ENCODE measurements at places on chromosomes 6 and 20.

DNA sequence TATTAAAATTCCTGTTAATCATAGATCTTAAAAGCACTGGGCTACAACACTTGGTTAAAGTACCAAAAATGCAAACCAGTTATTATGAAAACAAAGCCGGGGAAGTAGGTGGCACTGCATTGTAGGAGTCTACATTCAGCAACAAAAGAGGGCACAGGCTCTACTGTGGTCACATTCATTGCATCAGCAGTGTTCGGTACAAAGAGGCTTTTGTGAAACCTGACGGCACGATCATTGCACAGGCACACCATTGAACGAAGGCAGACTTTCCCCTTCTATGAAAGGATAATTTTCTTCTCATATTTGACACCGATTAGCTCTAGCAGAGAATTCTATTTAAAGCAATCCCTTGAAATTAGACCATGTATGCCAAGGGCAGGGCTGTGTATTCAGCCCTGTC lies 44.6 kb upstream of the AGPAT4 start:
- DNase-seq = no peak

DNA sequence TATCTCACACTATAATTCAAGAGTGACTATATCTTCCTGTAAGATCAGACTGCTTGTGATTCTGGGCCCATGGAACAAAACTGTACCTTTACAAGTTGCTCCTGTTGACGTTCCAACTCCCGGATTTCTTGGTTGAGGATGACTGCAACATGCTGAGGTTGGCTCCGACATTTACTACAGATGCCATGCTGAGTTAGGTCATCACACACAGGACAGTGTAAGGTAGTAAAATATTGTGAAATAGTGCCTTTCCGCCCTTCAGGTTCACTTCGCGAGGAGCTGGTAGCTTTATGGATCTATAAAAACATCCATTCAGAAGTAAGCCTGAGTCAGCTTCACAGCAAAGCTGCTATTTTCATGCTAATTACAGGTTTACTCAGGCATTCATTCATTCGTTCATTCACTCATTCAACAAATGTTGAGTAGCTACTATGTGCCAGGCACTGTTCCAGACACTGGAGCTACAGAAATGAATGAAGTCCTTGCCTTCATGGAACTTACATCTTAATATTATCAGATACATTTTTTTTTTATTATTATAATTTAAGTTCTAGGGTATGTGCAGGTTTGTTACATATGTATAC lies 175.7 kb downstream of the REV3L start:
- DNase-seq = no peak

DNA sequence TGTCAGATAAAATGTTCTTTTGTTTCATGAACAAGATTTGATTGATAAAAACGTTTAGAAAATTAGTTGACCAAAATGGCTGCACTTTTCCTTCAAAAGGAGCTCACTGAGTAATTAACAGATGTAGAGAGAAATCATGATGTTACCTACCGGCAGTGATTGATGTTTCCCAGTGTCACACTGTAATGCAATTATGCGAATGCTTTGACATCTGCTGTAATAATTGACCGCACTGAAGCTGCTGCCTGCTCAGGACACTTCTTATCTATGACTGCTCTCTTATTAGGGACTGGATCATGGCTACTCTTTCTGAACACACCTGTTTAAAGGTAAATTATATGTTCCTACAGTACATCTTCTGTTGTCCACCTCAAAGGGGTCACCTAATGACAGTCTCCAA lies 94.6 kb downstream of the GPR63 start:
- DNase-seq = no peak

DNA sequence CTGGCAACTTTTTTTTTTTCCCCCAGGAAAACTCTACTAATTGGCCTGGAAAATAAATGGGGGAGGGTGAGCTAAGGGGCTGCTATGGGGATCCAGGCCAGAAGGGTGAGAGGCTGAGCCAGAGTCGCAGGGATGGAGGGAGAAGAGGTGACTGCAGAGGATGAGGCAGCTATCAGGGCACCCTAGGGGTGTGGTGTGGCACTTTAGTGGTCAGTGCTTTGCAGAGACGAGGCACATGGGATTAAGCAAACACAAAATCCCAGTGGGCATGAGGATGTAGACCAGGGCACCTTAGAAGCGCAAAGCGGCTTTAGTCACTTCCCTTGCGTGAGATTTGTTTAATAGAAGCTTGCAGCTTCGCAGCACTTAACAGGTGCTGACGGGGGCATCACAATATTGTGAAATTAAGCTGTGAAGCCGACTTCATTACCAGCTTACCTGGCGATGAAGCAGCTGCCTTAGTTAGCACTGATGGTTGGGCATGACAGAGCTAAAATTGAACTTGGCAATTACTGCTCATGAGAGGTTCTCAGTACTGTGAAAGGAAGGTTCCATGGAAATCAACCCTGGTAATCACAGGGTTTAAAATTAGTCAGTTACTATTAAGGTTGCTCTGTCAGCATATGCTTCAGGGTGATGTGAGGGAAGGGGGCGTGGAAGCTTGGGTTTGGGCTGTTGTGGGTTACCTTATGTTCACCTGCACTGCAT lies 26.0 kb downstream of the TOX2 start:
- DNase-seq = no peak

DNA sequence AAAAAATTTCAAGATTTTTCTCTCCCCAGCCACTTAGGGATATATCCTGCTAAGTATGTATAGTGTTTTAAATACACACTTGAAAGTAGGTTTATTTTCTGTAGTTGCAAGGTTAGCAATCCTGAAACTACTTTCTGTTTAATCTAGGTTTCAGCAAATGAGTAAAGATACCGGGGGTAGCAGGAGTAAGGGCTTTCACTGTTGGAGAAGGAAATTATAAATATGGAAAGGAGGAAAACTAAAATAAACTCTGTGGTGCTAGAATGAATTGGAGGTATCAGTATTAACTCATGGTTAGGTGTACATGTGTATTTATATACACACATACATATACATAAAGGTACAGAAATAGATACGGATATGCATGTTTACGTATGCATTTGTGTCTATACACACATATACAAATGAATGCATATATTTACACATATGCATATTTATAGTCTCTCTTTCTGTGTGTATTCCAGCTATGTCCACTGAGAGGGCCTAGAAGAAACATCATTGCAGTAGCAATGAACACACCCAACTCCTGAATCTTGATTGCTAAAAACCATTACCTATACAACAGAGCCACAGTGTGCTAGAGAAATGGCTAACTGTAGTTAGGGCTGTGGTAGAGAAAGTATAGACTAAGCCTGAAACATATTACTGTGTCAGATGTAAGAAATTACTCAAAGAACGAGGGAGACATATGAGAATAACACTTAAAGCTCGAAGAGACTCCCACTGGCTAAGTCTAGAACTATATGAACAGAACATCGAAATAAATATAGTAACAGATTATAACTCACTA lies 95.9 kb upstream of the EMILIN3 start:
- DNase-seq = no peak

GRCh38 chr6:26022132-26022472 lies 59.5 kb downstream of the TRIM38 start:
- DNase-seq = no peak

DNA sequence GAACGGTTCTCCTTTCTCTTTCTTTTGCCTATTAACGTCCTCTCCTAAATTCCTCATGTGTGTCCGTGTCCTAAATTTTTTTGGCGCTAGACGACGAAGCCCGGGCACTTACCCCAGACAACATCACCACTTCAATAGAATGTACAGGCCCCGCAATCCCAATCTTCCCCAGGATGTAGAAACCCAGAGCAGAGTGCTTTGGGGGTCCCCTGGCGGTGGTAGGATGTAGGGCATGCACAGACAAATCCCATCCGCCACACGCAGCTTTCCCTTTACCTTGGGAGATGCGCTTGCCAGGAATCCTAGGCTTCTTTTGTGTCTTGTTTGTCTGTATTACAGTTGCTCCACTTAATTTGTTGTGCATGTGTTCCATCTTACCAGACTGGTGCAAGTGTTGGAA lies 417.3 kb upstream of the ARID1B start:
- no peak for DNase-seq

GRCh38 chr20:56166781-56167465 lies 81.6 kb upstream of the MC3R start:
- no peak for DNase-seq

- DNase-seq = no peak
Observed at GRCh38 chr6:80366714-80367113, 260.2 kb downstream of the BCKDHB start.

GRCh38 chr20:51156041-51156982 lies 133.4 kb upstream of the KCNG1 start:
- DNase-seq = no peak

- DNase-seq = no peak
Observed at GRCh38 chr6:42525206-42525605, 38.6 kb upstream of the UBR2 start.

DNA sequence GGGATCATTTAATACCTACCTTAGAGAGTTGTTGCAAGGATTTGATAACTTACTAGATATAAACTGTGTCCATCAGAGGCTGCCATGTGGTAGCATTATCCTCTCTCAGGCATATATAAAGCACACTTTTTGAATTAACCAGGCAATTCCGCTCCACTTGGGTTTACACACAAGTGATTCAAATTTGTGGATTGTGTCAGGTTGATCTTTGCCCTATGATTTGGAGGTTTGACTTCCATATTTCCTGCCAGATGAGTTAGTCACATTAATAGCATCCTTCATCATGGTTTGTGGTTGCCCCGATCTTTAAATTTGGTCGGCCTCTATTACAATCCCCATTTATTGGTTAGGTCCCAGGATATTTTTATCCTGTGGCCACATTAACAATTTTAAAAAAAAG lies 44.8 kb upstream of the CTAGE9 start:
- no peak for DNase-seq

DNA sequence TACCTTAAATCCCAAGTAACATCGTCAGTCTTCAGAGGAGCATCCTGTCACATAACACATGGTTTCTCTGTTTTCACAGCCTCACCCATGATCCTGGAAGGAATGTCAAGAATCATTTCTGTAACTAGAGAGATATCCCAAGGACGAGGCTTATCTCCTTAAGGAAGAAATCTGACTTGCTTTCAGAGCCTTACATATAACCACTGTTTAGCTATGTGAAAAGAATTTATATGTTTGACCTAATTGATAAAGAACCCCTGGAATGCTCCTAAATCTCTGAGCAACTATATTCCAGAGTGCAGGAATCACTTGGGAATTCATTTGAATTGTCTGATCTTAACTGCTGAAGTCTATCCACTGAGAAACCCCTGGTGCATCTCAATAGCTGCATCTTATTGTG lies 243.1 kb downstream of the ALDH8A1 start:
- DNase-seq = no peak

DNA sequence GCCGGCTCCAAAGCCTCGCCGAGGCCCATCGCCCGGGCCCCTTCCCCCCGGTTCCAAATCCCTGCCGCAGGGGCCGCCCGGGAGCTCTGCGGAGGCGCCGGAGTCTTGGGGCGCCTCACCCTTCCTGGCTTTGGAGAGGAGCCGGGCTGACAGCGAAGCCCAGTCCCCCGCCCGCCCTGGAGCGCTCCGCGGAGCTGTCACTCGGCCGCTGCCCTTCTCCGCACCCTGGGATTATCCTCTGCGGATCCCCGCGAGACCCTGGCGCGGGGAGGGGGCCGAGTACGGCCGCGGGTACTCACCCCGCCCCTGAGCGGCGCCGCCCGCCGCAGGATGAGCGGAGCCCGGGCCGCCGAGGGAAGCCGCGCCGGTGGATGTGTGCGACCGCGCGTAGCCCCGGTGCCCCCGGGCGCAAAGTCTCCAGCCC lies 343 bp downstream of the SNAP91 start:
- DNase-seq = no peak

GRCh38 chr6:45438849-45439406 lies 61.2 kb upstream of the SUPT3H start:
- DNase-seq = no peak

GRCh38 chr6:42520786-42521607 lies 42.8 kb upstream of the UBR2 start:
- no peak for DNase-seq

- DNase-seq = no peak
Observed at GRCh38 chr6:147180926-147181325, 23.3 kb upstream of the STXBP5 start.

- DNase-seq = no peak
Observed at GRCh38 chr6:93393554-93394074, 25.7 kb downstream of the EPHA7 start.

- no peak for DNase-seq
Observed at GRCh38 chr20:20720158-20720557, 7.7 kb upstream of the RALGAPA2 start.

DNA sequence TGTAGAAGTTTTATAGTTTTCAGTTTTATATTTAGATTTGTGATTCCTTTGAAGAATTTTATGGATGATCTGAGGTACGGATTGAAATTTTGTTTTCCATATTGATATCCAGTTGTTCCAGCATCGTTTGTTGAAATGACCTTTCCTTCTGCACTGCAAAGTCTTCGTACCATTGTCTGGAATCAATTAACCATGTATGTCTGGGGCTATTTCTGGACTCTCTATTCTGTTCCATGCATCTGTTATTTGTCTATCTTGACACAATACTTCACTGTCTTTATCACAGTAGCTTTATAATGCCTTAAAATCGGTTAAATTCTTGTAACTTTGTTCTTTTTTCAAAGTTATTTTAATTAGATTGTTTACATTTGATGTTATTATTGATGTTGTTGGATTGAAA lies 154.9 kb downstream of the FARS2 start:
- no peak for DNase-seq

DNA sequence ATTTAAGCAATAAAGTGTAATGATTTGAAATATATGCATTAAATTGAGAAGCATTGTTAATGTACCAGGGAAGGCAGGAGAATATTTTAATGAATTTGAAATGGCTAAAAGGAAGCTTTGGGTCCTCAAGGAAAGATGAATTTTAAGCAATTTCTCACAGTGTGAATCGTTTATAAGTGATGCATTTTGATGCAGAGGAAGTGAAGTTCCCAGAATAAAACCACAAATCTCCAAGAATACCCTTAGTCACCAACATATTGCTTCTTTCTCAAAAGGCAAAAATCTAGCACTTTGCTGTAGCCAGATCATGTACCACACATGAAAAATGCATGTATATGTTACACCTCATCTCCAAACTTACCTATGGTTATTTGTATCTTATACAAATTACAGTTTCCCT lies 11.7 kb downstream of the TPD52L1 start:
- DNase-seq = no peak

GRCh38 chr6:106163446-106163965 lies 77.4 kb downstream of the PRDM1 start:
- no peak for DNase-seq

- no peak for DNase-seq
Observed at GRCh38 chr6:138716013-138716412, 57.6 kb upstream of the CCDC28A start.

DNA sequence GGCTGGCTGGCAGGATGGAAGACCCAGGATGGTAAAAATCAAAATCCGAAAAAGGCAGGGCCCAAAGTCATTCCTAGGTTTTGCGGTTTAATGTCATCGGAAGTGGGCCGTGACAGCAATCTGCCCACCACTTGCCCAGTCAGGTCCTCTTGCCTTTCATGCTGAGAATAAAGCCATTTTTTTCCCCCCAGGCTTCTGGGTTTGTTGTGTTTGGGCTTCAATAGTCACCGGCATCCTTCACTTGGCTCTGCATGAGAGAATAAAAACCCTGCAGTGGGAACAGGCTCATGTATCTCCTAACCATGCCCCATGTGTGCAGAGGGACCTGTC lies 56.1 kb downstream of the MEP1A start:
- DNase-seq = no peak

GRCh38 chr20:9087531-9088217 lies 18.8 kb downstream of the PLCB4 start:
- no peak for DNase-seq

Data from T follicular helper cell (primary cell).